ENCODE measurements at places on chromosomes 3 and 15.

DNA sequence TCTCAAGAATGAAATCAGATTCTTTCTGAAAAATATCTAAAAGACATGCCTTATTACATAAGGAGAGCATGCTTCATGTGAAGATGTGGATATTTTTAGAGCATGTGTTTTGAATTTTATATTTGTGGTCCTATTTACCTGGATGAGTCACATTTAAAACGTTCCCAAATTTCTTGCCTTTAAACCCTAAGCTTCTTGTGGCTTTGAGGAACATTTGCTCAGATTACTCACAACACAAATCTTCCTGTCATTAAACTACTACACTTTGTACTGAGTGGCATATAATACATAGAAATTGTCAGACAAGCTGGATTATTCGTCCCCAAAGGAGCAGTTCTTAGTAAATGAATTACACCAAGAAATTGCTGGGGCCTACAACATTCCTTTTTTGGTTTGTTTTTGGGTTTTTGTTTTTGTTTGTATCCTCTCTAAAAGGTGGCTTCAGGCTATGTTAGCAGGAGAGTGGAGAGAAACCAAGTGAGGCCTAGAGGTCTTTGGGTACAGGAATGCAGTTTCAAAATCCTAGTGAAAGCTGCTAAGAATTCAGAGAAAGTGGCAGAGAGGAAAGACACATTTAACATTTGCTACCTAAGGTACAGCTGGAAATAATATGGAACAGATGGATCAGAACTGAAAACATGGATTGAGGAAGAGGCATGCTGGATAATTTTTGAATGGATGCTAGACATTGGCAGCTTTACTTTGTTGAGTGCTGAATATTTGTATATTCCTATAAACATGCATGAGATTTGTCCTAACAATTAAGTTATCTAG lies 128.1 kb downstream of the RPL22L1 start:
- DNase-seq = no peak

- no peak for DNase-seq
These were observed 31.1 kb upstream of the RASA2 start for GRCh38 chr3:141455603-141456300.

DNA sequence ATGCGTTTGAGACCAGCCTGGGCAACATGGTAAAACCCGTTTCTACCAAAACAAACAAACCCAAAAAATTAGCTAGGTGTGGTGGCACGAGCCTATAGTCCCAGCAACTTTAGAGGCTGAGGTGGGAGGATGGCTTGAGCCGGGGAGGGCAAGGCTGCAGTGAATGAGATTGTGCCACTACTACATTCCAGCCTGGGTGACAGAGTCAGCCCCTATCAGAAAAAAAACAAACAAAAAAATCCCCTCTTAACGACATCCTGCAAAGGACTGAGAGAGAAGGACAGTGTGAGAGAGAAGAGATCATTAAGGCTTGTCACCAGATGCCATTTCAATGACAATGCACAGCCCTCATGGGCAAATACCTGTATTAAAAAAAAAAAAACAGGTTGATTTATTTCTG lies 266.7 kb upstream of the ATP10A start:
- no peak for DNase-seq

DNA sequence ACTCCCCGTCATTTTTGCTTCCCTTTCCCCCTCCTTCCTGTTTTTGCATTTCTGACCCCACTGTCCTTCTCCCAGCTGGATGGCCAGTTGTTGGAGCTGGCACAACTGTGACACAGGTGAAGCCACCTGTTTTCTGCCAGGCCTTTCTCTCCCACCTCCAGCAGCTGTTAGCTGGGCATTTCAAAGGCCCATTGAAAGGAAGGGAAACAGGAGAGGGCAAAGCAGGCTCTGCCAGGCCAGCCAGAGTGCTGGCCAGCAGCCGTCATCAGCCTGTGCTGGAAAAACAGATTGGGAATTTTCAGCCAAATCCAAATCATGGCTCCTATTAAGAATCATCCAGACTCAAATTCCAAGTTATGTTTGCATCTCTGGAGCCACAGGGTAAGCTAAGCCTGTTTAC lies 155.2 kb upstream of the C2CD4B start:
- no peak for DNase-seq

GRCh38 chr3:13798401-13798800 lies 81.5 kb downstream of the WNT7A start:
- no peak for DNase-seq

DNA sequence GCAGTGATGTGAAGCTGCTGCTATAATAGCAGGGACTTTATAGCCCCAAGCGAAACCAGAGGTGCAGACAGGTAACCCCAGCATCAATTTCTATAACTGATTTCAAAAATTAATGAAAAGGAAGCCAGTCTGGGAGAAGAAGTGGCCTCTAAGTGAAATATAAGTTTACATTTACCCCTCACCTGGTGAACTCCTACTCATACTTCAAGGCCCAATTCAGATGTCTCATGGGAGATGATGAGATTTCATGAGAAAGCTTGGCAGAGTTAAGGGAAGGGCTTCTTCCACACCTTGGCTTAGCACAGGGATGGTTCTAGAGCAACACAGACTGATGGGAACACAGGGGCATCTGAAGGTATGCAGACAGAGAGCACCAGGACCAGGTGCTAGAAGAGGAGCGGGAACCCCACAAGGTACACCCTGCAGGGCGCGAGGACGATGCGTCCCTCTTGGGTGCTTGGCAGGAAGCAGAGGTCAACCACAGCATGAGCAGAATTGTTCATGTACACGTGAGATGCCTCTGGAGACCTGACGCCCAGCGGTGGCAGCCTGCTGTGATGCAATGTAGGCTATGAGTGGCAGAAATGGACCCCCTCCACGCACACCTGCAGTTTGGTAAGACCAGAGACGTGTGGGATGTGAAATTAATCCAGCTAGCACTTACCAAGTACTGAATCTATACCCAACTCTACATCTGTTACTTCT lies 102.9 kb downstream of the SRGAP3 start:
- DNase-seq = no peak

DNA sequence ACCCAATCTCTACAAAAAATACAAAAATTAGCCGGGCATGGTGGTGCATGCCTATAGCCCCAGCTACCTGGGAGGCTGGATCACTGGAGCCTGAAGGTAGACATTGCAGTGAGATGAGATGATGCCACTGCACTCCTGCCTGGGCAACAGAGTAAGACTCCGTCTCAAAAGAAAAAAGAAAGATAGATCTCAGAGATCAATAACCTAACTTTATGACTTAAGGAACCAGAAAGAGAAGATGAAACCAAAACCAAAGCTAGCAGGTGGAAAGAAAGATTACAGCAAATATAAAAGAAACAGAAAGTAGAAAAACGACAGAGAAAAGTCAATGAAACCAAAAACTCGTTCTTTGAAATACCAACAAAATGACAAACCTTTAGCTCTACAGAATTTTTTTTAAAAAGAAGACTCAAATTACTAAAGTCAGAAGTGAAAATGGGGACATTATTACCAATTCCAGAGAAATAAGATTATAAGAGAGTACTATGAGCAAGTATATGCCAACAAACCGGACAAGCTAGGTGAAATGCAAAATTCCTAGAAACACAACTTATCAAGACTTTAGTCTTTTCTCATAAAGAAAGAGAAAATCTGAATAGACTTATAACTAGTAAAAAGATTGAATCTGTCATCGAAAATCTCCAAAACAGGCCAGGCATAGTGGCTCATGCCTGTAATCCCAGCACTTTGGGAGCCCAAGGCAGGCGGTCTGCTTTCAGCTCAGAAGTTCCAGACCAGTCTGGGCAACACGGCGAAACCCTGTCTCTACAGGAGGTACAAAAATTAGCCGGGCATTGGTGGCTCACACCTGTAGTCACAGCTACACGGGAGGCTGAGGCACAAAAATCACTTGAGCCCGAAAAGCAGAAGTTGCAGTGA lies 35.0 kb downstream of the ACAP2 start:
- peak; percentile 53 for DNase-seq

GRCh38 chr15:68389936-68390817 lies 41.8 kb downstream of the ITGA11 start:
- DNase-seq = peak; percentile 79

GRCh38 chr15:26620528-26621458 lies 152.1 kb downstream of the GABRB3 start:
- DNase-seq = no peak

DNA sequence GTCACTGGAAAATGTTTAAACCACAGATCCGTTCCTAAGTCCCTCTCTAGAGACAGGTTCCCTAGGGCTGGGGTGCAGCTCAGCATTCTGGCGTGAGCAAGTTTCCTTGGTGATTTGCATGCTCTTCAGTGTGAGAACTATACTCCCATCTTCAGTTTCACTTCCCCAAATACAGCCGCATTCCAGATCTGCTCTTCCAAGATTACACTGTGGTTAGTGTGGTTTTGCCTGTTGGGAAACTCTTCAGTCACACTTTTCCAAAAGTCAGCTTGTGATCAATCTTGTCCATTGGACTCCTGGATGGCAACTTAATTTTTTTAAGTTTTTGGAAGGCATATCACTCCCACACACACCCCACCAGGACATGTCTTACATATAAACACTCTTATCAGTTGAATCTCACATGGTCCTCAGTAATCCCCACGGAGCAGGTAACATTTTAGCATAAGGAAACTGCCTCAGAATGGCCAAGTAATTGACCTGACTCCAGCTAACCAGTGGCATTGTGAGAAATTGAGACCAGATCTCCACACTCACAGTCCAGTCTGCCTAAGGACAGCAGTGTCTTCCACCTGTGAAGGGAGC lies 33.5 kb upstream of the PTPN23 start:
- DNase-seq = no peak

DNA sequence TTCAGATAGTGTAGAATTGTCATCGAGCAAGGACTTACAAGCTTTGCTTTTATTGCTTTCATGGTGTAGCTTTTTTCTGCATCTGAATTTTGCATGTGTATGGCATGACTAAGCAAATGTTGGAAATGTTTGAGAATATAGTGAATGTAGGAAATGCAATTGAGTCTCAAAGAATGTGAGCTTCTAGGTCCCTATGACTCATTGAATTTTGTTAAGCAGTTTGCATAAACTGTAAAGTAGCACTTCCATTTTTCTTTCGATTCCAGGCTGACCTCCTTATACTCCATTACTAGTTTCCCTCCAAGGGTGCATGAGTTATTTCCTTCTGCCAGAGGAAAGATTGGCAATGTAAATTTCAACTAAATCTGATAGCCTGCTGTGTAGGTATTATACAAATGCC lies 619.2 kb downstream of the DIPK2A start:
- no peak for DNase-seq

DNA sequence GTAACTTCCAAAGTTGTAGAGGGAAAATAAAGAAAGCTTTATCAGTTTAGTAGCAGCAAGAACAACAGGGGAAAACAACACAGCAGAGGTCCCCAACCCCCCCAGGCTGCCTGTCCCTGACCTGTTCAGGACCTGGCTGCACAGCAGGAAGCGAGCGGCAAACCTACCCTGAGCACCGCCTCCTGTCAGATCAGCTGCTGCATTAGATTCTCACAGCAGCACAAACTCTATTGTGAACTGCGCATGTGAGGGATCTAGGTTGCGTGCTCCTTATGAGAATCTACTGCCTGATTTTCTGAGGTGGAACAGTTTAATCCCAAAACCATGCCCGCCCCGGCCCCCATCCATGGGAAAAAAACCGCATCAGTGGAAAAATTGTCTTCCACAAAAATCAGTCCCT lies 40.3 kb downstream of the USP50 start:
- DNase-seq = no peak

DNA sequence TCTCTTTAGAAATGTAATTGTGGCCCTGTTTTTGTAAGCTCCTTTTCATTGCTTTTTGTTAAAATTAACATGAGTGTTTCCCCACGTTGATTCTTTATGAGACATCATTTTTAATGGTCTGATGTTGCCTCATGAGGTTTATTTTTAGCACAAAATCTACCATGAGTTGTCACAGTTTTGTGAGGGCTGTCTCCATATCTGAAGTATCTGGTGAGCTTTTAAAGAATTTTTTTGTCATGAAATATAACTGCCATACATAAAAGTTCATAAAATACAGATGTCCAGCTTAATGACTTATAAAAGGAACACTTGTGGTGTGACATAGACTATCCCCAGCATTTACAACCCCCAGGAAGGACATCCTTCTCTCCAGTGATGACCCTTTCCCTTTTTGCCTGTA lies 34.3 kb upstream of the CEMIP start:
- no peak for DNase-seq

DNA sequence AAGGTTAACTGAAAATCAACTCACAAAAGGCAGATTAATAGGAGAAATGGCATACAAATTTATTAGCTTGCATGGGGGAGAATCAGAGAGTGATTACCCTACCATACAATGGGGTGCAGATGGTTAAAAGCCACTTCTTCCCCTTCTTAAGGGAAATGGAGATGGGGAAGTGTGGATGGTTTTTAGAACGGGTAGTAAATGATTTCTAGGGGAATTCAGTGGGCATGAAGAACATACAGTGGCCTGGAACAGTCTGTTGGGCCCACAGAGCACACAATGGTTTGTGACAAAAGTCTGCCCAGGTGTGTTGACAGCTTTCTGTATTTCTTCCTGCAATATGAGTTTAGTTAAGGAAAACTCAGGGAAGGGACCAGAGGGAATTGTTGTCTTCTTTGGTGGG lies 61.0 kb downstream of the C3orf80 start:
- DNase-seq = no peak

DNA sequence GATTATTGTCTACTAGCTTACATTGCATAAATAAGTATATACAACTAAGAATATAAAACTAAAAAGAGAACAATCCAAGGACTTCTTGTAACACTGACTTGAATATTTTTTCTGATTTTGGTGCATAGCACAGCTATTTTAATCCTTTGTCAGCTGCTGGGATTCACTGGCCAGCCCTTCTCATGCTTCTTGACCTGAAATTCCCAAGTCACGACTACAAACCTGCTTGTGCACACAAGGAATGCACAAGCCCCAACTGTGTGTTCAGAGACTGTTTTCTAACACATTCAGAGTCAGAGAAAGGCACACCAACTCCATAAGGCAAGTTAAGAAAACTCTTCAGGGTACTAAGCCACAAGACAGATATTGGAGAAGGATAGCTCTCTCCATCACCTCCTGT lies 80.9 kb downstream of the TNIK start:
- no peak for DNase-seq

GRCh38 chr3:70281663-70282062 lies 30.8 kb downstream of the MDFIC2 start:
- no peak for DNase-seq

DNA sequence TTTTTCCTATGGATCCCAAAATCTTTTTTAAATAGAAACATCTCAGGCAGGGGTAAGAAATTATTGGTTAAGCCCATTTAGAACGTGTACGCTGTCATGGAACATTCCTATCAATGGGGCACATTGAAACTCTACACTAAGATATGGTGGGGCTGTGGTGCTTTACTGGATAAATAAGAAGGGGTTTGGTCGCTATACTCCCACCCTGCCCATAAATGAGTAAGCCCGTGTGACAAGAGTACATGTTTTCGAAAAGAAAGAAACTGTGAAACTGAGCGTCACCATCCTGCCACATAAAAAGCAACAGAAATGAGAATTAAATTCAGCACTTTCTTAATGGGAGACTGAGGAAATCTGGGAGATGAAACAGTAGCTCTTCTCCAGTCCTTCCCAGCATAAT lies 929.7 kb upstream of the CFAP20DC start:
- no peak for DNase-seq

- no peak for DNase-seq
These were observed 6.1 kb upstream of the USP8 start for GRCh38 chr15:50418041-50418583.

GRCh38 chr3:124974691-124975090 lies 40.1 kb upstream of the MUC13 start:
- no peak for DNase-seq
